ENCODE measurements at places on chromosomes 5 and 9.

GRCh38 chr5:17269201-17269600 is 51.8 kb downstream of the BASP1 start:
- DNase-seq = no peak

GRCh38 chr5:91419571-91420537 is 36.7 kb upstream of the ARRDC3 start:
- DNase-seq = peak; percentile 64

GRCh38 chr9:113558632-113559502 is 95.3 kb downstream of the RGS3 start:
- no peak for DNase-seq

- no peak for DNase-seq
These were observed 13.7 kb upstream of the PRELID2 start for GRCh38 chr5:145848854-145849253.

DNA sequence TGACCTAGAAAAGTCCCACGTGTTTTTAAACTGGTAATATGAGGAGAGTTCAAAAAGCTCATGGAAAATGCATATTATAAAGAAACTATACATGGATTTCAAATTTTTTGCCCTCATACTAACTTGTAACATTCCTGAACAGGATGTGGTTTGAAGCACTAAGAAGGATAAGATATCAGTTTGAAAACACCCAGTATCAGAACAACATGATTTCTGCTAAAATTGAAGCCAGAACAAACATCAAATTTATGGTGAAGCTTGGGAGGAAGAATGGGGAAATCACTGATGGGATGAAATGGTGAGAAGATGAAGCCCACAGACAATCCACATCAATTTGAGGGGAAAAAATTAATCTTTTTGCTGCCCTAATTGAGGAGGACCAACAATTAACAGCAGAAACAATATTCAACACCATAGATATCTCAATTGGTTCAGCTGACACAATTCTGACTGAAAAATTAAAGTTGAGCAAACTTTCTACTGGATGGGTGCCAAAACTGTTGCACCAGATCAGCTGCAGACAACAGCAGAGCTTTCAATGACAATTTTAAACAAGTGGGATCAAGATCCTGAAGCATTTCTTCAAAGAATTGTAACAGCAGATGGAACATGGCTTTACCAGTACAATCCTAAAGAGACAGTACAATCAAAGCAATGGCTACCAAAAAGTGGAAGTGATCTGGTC is 113.2 kb upstream of the SNX2 start:
- DNase-seq = no peak

GRCh38 chr5:123951582-123951977 is 439.6 kb downstream of the CSNK1G3 start:
- no peak for DNase-seq

- no peak for DNase-seq
These were observed 15.2 kb downstream of the EHMT1 start for GRCh38 chr9:137634016-137634415.

DNA sequence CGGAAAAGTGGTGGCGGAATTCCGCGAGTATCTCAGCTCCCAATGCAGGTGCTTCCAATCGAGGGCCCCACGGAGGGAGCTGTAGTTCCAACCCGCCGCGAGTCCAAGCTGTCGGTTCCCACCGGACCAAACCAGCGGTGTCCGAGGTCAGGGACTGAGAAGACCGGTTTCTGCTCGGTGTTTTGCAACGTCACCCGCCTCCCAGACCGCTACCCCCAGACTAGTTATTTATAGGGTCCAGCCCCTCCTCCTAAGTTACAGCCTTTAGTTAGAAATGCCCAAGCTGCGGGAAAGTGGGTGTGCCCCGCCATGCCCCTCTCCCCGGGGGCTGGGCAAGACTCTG is 677 bp upstream of the MYORG start:
- DNase-seq = no peak

- DNase-seq = no peak
These were observed 40.1 kb downstream of the DCAF10 start for GRCh38 chr9:37840560-37841194.

DNA sequence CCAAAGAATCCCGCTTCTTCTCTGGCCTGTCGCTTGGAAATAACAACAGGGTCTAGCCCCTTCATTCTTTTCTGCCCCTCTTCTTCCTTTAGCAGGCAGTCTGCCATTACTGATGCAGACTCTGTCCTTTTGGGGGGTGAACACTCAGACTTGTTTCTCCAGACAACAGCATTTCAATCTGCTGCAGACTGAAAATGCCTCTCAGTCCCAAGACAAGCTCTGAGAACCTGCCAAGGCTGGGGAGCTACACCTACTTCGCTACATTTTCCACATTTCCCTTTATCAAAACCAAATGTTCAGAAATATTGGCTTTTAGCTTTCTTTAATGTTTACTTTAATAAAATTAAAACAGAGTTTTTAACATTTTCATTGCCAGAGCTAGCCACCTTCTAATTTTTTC is 152.4 kb downstream of the MPDZ start:
- DNase-seq = no peak

DNA sequence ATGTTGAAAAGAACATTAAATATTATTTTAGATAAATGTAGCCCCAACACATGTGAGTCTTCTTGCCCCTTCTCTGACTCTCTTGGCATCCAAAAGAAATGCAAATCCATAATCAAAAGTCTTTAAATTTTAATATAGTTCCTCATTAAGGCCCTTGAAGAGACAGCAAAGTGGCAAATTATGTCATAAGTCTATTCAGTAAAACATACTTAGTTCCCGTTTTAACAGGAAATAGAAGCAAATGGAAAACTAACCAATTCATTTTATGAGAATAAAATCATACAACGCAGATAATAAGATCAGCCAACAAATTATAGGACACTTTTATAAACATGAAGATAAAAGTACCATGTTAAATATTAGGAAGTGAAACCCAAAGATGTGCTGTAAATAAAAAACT is 20.1 kb upstream of the IFNB1 start:
- DNase-seq = no peak

GRCh38 chr9:70519912-70520724 is 105.7 kb upstream of the KLF9 start:
- no peak for DNase-seq

GRCh38 chr9:129954868-129955550 is 88.0 kb downstream of the FNBP1 start:
- DNase-seq = no peak

GRCh38 chr5:33641744-33642505 is 201.2 kb downstream of the TARS1 start:
- DNase-seq = no peak

- no peak for DNase-seq
These were observed 4.1 kb upstream of the RBM27 start for GRCh38 chr5:146199176-146199815.

- no peak for DNase-seq
These were observed 119.4 kb downstream of the ADAMTS12 start for GRCh38 chr5:33772380-33772897.

GRCh38 chr5:149387081-149387631 is 8.1 kb upstream of the IL17B start:
- no peak for DNase-seq

- peak; percentile 40 for DNase-seq
These were observed at the start of gene TMEM232 for GRCh38 chr5:110726249-110727024. Gene TMEM232, minus strand, starts transcription at chr5:110726671. Its CDS starts 59,319 bp downstream, at chr5:110667352.

- no peak for DNase-seq
These were observed 78.0 kb downstream of the AMBP start for GRCh38 chr9:114000063-114000454.

DNA sequence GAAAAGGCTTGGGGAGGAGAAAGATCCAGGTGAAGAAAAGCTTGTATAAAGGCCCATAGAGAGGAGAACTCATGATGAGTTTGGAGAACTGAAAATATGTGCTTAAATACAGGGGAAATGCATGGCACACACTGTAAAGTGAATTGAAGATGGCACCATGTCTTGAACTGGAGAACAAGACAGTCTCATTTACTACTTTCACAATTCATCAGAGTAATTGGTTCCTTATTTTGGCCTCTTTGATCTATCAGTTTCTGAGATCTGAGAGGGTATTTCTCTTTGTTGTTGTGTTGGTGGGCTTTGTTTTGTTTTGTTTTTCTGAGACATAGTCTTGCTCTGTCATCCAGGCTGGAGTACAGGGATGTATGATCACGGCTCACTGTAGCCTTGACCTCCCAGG is 98.2 kb downstream of the CEMIP2 start:
- DNase-seq = no peak

DNA sequence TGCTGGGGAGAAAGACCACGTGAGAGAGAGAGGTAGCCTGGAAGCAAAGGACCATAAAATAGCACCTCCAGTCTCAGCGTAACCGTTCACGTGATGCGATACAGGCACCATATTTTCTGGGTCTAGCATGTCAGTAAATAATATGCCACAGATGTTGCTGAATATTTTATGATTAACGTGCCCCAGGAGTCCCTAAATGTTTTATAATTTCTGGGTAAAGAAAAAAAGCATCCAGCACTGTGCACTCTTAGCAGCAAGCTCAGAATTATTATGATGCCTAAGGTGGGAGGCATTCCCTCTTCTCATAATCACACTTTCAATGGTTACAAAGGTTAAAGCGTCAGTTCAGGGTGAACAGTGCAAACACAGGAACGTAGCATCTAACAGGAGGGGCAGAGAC is 121.8 kb downstream of the CAVIN4 start:
- no peak for DNase-seq

GRCh38 chr9:131204285-131204684 is 72.0 kb downstream of the FAM78A start:
- DNase-seq = no peak

GRCh38 chr5:137320056-137321045 is 178.8 kb downstream of the SPOCK1 start:
- no peak for DNase-seq
